Inflammatory macrophage (primary cell): ENCODE measurements at places on chromosomes 11 and 22.

DNA sequence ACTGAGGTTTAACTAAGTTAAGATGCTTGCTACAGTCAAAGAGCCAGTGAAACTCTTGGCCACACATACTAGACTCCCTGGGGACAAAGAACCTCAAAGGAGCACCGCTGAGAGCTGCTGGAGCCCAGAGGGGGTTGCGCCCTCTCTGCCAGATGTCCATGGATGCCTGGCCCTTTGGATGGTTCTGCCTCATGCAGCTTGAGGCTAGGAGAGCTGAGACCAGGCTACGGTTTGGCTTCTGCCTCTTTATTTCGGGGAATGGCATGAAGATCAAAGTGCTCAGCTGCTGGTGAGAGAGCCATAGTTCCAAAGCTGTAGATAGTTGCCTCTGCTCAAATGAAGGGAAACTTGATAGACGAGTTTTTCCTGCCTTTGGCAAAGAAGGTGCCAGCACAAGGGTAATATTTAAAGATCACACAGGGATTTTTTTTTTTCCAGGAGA lies 43.0 kb downstream of the RASSF10 start:
- no peak for DNase-seq

DNA sequence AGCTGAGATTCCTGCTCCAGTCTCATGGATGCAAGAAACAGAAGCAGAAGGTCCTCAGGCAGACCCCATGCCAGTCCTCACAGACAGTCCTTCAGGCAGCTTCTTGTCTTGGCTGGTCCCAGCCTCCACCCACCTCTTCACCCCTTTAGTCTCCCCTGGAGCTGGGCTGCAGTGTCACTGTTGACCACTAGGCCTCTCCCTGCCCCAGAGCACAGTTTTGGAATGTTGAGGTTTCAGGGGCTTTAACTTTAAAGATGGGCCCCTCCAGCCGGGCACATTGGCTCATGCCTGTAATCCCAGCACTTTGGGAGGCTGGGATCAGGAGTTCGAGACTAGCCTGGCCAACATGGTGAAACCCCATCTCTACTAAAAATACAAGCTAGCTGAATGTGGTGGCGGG lies 39.5 kb upstream of the GCAT start:
- DNase-seq: no peak

DNA sequence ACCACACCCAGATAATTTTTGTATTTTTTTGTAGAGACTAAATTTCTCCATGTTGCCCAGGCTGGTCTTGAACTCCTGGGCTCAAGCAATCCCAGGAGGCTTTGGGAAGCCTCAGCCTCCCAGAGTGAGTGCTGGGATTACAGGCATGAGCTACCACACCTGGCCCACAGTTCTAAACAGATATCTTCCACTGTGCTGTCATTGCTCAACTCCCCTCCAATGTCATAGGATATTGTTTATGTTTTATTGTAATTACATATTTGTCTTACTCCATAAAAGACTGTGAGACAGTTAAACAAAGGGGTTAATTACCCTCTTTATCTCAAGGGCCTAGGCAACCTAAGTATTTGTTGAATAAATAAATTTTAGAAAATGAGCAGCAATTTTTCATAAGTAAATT lies 204.2 kb downstream of the GRM5 start:
- DNase-seq: no peak

DNA sequence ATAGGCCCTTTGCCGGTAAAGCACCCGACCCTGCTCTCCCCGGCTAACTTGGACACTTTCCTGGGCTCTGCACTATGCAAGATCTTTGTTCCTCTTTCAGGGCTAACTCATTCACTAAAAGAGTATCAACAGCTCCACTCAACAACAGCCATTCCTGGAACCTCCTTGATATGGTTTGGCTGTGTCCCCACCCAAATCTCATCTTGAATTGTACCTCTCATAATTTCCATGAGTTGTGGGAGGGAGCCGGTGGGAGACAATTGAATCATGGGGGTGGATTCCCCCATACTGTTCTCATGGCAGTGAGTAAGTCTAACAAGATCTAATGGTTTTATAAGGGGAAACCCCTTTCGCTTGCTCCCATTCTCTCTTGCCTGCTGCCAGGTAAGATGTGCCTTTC lies 330.0 kb downstream of the TENM4 start:
- DNase-seq: no peak

- peak; percentile 75 for DNase-seq
Measured at GRCh38 chr11:57426929-57427726, at the start of gene SLC43A3. Gene SLC43A3, minus strand, starts transcription at chr11:57427121. Its CDS starts 949 bp downstream, at chr11:57426172.

DNA sequence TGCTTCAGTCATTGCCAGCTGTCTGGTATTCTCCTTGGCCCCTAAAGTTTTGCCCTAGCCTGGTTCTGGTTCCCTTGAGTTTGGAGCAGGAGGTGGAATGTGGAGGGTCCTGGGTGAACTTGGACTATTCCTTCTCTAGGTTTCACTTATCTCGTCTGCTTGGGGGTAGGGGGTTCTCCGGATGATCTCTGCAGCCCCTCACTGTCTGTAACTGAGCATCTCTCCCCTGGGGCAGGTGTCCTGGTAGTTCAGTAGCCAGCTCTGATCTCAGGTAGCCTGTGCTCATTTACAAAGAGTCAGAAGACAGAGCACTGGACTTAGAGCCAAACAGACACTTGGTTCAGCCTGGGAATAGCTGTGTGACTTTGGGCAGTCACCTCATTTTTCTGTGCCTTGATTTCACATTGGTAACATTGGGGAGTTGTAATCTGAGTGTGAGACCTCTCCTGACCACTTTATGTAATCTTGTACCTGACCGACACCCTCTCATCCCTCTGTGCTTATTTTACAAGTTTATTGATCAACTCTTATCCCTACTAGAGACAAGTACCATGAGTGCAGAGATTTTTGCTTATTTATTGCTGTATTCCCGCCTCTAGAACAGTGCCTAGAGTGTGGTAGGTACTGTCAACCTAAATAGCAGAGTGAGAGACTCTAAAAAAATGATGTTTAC lies 804 bp downstream of the CCDC134 start:
- no peak for DNase-seq

DNA sequence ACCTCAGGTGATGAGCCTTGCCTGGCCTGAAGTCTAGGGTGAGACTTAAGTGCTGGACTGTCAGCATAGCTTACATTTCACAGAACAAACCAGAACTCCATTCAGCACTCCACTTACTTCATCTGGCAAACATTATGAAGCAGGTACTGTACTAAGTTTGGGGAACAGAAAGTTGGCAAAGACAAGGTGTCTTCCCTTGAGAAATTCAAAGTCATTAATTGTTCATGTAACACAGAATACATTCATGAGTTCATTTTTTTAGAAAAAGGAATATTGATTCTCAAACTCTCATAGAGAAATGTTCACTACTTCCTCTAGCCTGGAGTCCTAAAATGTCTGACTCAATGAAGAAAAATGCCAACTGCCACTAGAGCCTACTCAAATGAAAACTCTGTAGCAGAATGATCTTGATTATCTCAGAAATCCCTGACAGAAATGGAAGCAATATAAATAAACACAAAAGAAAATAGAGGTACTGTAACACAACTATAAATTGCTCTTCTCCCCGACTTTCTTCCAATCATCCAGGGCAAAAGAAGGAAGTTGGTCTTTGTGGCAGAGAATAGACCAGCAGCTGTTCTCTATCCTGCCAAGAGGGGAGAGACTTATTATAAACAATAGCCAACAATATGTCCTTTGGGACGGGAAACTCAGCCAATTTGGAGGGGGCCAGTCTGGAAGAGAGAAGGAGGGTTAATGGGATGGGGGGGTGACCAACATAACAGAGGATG lies 129.2 kb upstream of the MTMR2 start:
- peak; percentile 5 for DNase-seq

- no peak for DNase-seq
Measured at GRCh38 chr11:77063407-77063806, 3.4 kb upstream of the CAPN5 start.

DNA sequence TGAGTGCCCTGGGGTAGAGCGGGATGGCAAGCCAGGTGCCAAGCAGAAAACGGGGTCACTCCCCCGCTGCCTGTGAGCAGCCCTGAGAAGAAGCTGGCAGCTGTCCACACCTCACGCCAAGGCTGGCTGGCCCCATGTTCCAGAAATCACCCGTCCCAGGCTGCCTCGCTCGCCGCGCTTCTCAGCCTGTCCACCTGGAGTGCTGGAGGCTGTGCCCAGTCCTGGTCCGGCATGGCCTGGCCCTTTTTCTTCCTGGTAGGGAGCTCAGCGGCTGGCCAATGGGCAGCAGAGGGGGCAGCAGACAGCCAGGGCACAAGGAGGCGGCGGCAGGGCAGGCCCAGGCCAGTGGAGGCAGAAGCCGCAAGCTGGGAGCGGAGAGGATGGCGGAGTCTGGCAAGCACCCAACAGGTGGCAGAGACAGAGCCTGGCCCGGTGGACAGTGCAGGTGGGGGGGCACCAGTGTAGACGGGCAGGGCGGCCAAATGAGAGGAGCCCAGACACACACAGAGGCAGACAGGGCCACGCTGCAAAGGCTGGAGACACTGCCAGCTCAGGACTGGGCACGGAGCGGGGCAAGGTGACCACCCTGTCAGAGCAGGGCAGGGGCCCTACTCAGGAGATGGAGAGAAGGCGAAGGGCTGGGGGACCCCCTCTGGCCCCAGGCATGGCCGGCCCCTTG lies 37.2 kb upstream of the TH start:
- no peak for DNase-seq

DNA sequence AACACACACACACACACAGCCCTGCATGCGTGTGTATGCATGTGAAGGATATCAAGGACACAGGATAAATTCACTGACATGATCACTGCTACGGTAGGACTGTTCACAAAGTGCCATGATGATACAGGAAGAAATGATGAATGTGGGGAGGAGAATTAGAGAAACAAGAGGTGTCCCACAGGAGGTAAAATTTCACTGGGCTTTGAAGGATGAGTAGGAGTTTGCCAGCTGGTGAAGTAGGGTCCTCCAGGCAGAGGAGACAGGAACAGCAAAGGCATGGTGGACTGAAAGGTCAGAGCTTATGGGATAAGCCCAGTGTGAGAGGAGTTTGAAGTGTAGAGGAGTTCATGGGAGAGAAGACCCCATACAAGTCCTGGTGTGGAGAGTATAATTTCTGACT lies 18.6 kb downstream of the NECTIN1 start:
- no peak for DNase-seq

DNA sequence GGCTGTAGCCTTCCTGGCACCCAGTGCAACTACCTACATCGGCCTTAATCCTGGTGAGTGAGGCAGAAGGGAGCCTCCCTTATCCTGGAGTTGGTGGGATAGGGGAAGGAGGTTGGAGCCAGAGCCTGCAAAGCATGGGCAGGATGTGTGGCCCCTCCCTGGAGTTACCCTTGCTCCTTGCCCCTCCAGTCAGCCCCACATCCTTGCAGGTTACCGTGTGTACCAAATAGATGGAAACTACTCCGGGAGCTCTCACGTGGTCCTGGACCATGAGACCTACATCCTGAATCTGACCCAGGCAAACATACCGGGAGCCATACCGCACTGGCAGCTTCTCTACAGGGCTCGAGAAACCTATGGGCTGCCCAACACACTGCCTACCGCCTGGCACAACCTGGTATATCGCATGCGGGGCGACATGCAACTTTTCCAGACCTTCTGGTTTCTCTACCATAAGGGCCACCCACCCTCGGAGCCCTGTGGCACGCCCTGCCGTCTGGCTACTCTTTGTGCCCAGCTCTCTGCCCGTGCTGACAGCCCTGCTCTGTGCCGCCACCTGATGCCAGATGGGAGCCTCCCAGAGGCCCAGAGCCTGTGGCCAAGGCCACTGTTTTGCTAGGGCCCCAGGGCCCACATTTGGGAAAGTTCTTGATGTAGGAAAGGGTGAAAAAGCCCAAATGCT lies 3.9 kb downstream of the SMPD1 start:
- DNase-seq: no peak

- no peak for DNase-seq
Measured at GRCh38 chr11:35247428-35247827, 108.5 kb downstream of the CD44 start.

DNA sequence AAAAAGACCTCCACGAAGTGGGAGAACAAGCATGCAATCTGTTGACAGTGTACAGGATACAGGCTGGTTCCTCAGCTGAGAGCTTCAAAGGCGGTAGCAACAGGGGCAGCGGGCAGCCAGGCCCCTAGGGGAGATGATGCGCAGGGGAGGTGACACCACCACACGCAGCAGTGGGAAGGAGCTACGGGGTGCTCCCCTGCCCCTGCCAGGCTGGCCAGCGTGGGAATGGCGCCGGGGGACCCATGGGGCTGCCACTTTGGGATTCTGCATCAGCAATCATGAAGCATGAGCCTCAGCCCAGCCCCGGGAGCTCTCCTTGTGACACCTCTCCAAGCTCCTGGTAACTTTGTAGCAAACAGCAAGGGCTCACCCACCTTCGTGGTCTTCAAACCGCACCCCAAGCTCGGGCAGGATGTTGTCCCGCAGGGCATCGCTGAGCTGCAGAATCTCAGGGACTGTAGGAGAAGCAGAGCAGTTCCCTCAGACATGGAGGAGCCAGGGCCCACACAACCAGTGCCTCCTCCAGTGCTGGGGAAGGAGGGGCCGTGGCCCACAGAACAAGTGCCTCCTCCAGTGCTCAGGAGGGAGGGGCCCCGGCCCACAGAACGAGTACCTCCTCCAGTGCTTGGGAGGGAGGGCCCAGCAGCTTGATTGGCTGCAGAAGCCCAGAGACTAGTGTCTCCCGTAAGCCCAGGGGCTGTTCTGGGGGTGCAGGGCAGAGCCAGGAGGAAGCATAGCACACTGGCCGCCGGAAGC lies 14.6 kb upstream of the NAP1L4 start:
- no peak for DNase-seq

GRCh38 chr11:69210310-69211035 lies 54.7 kb downstream of the SMIM38 start:
- peak; percentile 94 for DNase-seq

DNA sequence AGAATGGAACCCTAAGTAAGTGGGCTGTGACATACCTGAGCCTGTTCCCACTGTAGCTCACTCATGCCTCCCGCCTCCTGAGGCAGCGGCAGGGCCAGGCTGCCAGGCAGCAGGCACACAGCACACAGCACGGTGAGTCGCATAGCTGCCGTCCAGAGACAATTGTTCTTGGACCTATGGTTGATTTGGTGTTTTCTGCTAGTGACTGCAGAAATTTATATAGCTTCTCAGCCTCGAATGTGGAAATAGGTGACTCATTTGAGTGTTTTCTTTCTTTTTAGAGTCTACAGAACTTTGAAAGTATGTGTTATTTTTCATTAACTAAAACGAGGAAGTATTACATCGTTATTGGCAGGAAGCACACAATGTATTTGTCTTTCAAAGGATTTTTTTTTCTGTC lies at the start of gene MMP7:
TSS of gene MMP7 (minus strand) at position 190 of the 400 bp plus-strand sequence. CDS start at position 143, 47 bp downstream.
- DNase-seq: peak; percentile 42

DNA sequence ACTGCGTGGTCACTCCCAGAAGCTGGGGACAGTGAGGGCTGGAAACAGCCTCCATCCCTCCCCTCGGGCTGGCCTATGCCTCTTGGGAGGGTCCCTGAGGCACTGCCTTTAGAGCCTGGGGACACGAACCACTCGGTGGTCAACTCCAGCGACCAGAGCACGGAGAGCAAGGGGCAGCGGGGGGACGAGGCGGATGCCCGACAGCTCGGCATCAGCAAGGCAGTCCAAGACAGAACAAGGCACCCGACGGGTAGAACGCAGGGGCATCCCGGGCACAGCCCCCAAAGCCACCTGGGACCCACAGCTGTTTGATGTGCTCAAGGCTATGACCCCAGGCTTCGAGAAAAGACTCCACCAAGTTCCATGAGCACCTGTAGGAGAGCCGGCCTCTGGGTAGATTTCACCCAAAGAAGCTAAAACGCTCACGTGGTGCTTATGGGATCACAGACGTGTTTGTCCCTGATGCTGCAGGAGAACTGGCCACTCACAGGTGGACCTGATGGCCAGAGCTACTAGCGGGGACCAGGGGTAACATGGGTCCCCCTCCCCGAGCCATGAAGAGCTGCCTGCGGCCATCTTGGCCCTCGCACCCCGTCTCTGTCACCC lies 510 bp upstream of the LSP1 start:
- no peak for DNase-seq

GRCh38 chr11:123924027-123924426 lies 15.4 kb upstream of the OR4D5 start:
- DNase-seq: no peak

- DNase-seq: no peak
Measured at GRCh38 chr22:24104307-24105012, 76.8 kb upstream of the SUSD2 start.
